GF-D8 (cell line): ENCODE measurements at places on chromosomes 13 and 19.

GRCh38 chr13:99692854-99693253 is 191.6 kb downstream of the TM9SF2 start:
- no peak for DNase-seq

DNA sequence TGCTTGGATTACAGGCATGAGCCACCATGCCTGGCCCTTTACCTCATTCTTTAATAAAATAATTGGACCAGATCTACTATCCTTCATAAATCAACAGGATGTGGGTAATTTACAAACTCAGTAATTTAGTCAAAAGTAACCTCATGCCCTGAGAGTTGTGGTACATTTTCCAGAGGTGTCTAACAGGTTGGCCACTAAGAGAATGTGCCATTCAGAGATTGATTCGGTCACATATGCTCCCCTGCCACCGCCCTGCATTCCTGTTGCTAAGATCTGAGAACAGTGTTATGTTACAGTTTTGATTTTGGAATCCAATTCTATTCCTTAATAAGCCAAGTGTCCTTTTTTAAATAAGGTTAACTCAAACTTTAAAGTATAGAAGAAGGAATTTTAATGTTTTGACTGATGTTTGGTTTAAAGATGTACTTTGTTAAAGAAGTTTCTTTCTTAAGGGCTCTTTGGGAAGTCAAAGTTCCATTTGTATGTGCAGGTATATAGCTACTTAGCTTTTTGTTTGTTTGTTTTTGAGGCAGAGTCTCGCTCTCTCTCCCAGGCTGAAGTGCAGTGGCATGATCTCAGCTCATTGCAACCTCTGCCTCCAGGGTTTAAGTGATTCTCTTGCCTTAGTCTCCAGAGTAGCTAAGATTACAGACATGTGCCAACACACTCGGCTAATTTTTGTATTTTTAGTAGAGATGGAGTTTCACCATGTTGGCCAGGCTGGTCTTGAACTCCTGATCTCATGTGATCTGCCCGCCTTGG is 29.2 kb downstream of the PHF11 start:
- no peak for DNase-seq

- DNase-seq: no peak
These were observed 7.5 kb upstream of the BCAT2 start for GRCh38 chr19:48818234-48818820.

DNA sequence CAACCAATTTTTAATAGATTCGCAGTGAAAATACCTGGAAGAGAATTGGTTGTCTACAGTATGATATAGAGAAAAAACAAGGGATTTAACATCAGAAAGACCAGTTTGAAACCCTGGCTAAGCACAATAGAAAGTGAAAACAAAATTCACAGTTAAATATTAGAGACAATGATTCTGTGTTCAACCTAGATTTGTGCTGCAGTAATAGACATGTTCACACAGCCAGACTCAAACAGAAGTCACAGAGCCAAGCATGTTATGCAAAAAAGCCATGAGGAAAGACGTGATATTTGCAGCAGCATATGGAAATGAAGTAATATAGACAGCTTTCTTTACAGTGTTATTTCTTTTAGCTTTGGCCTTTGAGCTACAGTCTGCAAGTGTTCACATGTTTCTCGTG is 48.1 kb downstream of the SCEL start:
- no peak for DNase-seq

- no peak for DNase-seq
These were observed 10.1 kb downstream of the UBXN6 start for GRCh38 chr19:4447327-4448146.

DNA sequence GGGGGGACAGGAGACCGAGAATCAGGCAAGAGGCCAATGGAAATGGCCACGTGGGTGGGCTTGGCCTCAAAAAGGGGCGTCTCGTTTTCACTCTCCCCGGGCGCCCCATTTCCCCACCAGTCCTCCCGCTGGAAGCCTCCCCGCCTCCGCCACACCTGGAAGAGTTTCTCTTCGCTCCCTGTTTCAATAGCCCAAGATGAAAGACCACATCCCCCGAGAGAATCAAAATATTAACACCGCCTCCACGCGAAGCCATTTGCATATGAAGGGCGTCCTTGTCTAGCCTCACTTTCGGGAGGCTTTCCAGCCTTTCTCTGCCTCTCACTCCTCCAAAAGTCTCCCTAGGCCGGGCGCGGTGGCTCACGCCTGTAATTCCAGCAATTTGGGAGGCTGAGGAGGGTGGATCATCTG is 691 bp upstream of the OLFM2 start:
- no peak for DNase-seq

GRCh38 chr13:89628567-89628966 is 1718.9 kb upstream of the MIR17HG start:
- no peak for DNase-seq

DNA sequence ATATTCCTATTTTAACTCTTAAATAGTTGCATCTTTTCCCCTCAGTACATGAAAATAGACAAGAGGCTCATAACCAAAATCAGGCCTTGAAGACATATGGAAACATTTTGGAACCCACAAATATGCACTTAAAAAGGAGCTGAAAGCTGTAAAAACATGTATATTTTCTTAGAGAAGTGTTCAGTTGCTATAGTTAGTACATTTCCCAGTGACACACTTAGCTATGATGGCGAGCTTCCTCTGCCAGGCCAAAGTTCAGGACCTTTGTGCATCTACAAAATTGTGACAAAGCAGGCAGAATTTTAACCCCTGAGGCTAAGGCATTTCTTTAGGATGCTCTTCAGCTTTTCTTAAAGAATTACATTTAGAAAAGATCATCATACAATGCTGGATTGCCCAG is 54.5 kb downstream of the RCBTB2 start:
- DNase-seq: no peak

GRCh38 chr13:80550971-80551441 is 210.1 kb upstream of the SPRY2 start:
- no peak for DNase-seq

- no peak for DNase-seq
These were observed 381.6 kb downstream of the KLF5 start for GRCh38 chr13:73440296-73440895.

- no peak for DNase-seq
These were observed 23.1 kb upstream of the ZNF846 start for GRCh38 chr19:9791552-9792205.

- DNase-seq: no peak
These were observed 136.8 kb downstream of the MIPEP start for GRCh38 chr13:23752111-23753001.

GRCh38 chr19:1418496-1418775 is 11.1 kb downstream of the DAZAP1 start:
- DNase-seq: no peak

- DNase-seq: no peak
These were observed 7.3 kb upstream of the MCF2L start for GRCh38 chr13:112961457-112962369.

DNA sequence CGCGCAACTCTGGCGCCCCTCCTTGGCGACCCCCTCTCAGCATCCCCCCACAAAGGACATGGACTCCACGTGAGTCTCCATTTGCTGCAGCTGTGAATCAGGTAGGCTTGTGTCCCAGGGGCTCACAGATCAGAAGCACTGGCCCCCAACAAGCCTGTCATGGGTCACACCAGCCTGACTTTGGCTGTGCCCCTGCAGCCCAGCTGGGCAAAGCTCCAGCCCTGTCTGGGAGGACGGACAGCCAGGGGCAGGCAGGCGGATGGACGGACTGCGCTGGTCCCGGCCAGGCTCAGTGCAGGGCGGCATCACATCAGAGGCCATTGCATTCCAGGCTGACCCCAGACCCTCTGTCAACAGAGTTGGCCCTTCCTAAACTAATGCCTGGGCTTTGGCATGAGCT is 28.4 kb upstream of the ISYNA1 start:
- no peak for DNase-seq

- no peak for DNase-seq
These were observed 24.8 kb downstream of the UPF1 start for GRCh38 chr19:18856385-18857126.

GRCh38 chr19:58088521-58089052 is 9.4 kb downstream of the ZSCAN18 start:
- DNase-seq: no peak

DNA sequence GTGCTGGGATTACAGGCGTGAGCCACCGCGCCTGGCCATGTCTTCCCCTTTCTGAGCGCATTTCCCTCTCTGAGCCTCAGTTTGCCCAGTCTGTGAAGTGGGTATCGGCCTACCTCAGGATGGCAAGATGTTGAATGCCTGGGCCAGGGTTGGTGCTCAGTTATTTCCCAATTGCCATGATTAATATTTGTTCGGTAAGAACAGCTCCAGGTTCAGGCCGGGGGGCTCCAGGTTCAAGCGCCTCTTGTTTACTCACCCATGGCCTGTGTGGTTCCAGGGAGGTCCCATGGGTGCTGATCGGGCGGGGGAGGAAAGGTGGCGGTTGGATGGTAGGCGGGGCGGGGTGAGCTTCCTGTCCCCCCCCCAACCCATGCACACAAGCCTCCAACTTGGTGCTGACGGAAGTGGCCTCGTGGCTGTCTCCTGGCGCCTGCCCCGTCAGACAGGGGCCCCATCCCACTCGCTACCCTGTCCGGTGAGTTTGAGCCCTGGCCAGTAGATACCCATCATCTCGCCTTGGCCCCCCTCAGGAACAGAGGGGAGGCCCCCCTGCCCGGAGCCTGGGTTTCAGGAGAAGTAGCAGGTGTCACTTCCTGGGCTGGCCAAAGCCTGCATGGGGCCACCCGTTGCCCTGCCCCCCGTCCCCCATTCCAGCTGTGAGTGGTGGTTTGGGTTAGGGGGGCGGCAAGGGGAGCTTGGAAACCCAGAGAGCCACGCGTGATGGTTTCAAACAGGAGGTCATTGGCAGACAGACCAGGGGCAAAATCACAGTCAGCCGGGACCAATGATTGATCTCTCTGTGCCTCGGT is at the start of gene FCHO1:
Gene FCHO1 (plus strand): TSS at position 375 of the 809 bp plus-strand sequence. CDS start 3,688 bp downstream, outside the sequence.
- DNase-seq: peak; percentile 72

DNA sequence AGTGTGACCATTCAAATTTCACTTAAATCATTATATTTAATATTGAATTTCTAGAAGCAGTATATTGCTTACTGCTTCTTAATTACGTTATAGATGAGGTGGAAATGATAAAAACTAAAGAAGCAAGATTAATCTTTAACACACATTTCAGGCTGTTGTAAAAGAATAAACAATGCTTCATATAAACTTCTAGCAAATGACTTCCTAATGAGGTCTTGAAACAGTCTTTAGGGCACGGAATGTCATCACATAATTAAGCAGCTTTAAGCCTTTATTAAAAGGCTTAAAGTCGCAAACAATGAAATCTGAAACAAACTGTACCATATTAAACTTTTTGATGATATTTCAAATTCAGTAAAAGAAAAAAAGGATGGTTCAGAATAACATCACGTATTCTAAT is 1.9 kb downstream of the SLITRK6 start:
- DNase-seq: no peak

GRCh38 chr13:92572190-92572589 is 654.4 kb upstream of the GPC6 start:
- DNase-seq: no peak

- DNase-seq: no peak
These were observed 218.4 kb upstream of the TMTC4 start for GRCh38 chr13:100892981-100893380.

- DNase-seq: no peak
These were observed 3.8 kb upstream of the CASP14 start for GRCh38 chr19:15045506-15045905.

DNA sequence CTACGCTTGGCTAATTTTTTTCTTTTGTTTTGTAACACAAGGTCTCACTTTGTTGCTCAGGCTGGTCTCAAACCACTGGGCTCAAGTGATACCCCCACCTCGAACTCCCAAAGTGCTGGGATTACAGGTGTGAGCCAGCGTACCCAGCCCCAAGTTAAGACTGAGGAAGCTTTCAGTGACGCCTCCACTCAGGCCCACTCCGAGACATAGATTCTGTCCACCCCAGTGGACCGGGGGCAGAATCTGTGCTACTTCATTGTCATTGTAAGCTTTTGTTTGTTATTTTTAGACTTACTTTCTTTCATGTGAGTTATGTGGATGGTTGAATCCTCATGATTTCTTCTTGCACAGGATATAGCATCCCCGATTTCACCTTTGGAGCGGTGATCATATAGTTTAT is 156.9 kb upstream of the TSHZ3 start:
- DNase-seq: no peak

- no peak for DNase-seq
These were observed 389.3 kb upstream of the PCDH9 start for GRCh38 chr13:67619351-67619994.

DNA sequence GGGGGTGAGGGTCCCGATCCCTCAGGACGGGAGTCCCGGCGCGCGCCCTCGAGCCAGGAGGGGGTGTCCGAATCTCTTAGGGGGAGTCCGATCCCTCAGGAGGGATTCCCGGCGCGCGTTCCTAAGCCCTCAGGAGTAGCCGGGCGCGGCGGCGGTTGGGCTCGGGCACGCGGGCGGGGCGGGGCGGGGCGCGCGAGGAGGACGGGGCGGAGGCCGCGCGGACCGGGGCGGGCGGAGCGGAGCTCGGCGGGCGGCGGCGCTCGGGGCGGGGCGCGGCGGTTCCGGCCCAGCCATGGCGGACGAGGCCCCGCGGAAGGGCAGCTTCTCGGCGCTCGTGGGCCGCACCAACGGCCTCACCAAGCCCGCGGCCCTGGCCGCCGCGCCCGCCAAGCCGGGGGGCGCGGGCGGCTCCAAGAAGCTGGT is at the start of gene CUL4A:
Gene CUL4A (plus strand): TSS at position 278 of the 423 bp plus-strand sequence. CDS start 15 bp downstream, at position 293.
- DNase-seq: peak; percentile 30

DNA sequence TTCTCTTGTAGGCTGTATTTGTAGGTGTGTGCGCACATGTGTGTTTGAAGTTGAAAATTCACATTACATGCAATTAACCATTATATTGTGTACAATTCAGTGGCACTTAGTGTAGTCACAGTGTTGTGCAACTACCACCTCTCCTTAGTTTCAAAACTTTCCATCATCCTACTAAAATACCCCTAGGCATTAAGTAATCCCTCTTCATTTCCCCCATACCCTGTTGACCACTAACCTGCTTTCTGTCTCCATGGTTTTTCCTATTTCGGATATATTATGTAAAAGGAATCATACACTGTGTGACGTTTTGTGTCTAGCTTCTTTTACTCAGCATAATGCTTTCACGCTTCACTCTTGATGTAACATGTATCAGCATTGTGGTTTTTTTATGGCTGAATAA is 16.1 kb downstream of the LSM14A start:
- DNase-seq: peak; percentile 39

DNA sequence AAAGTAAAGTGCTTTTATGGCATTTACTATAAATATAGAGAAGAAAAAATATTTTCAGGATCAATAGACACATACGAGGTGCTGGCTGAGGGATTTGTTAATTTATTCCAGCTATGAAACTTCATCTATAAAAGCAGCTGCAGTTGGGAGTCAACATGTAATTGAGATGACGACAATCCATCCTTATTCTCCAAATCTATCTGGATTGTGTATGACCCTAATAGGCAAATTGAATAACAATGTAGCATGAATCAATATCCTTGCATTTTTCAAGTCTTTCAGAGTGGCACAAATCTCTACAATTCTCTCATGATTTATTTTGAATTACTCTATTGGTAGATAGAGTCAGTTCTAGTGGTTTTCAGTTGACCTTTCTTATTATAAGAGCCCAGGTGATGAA is 1296.5 kb upstream of the SPRY2 start:
- DNase-seq: no peak

DNA sequence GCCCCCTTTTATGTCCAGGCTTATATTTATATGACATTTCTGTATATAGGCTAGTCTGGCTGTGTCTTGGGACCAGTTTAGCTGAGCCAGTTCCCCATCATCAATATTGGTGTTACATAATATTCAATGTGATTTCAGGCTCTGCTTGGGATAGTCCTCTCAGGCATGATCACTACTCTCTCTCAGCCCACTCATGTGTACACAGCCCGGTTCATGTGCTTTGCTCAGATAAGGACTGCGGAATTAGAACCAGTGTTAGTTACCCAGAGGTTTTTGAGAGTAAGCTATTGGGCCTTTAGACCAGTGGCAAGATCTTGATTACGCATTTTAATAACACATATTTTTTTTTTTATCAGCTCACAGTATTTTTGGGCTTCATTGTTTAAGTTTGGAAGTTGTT is 219.9 kb downstream of the GPC5 start:
- DNase-seq: no peak
